ENCODE measurements at places on chromosomes 16 and 17.
A peak's percentile ranks its signal among the peaks of the same experiment; 100 is the strongest.

- DNase-seq, result peak; percentile 47
Measured at GRCh38 chr17:43673516-43674323, 12.0 kb upstream of the MEOX1 start.

DNA sequence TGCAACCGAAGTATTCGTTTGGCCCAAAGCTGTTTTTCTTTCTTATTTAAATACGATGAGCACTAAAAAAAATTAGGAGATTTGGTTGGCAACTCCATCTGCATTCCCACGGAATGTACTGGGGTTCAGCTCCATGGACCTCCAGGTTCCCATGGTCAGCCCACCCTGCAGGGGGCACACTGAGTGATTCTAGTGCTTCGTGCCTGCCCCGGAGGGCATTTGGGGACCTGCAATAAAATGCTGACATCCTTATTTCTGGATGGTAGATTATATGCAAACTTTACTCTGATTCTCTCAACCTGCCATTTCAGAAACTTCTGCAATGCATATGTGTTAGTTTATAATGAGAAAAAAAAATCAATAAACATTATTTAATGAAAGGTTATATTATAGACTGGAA lies 339.4 kb downstream of the XYLT1 start:
- DNase-seq, result no peak

- DNase-seq, result no peak
Measured at GRCh38 chr17:69111794-69112193, 29.9 kb downstream of the ABCA6 start.

DNA sequence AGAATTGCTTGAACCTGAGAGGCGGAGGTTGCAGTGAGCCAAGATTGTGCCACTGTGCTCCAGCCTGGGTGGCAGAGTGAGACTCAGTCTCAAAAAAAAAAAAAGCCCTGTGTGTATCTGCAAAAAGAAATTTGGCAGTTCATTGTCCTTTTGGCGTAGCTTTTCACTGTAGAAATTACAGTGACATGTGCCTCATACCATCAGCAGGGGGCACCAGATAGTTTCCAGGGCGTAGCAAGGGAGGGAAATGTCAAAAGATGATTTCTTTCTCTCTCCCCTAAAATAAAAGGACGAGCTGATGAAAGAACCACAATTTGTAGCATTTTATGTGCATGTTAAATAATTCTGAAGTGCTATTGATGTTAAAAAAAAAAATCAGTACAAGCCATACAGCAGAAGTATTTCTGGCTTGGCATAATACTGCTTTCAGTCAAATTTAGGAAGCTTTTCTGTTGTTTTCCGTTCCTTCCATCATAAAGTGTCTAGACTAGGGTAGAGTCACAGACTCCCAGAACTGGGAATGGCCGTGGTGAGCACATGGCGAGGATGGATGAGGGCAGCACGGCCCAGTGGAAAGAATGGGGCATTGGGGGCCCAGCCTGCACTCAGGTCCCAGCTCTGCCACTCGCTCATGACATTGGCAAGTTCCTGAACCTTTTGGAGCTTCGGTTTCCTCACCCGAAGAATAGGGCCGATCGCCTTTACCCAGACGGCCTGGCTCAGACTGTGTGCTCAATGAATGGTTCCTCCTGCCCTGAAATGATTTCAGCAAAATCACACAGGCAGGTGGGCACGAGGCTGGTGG lies 59.8 kb upstream of the RPH3AL start:
- DNase-seq, result peak; percentile 67

GRCh38 chr17:51908841-51909537 lies 249.5 kb downstream of the CA10 start:
- no peak for DNase-seq

DNA sequence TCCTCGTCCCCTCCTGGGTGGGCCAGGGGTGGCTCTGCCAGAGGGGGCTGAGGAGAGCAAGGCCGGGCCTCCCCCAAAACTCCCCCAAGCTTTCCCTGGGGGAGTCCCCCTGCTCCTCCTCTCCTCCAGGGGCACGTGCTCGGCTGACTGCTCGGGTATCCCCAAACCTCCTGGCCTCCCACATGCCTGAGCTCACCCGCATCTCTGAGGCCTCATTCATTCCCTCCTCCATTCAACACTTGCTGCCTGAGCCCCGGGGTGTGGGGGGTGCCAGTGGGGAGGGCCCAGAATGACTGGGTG lies 83.1 kb downstream of the RTN4RL1 start:
- DNase-seq, result no peak

- DNase-seq, result no peak
Measured at GRCh38 chr17:47840001-47840741, 902 bp downstream of the SCRN2 start.

DNA sequence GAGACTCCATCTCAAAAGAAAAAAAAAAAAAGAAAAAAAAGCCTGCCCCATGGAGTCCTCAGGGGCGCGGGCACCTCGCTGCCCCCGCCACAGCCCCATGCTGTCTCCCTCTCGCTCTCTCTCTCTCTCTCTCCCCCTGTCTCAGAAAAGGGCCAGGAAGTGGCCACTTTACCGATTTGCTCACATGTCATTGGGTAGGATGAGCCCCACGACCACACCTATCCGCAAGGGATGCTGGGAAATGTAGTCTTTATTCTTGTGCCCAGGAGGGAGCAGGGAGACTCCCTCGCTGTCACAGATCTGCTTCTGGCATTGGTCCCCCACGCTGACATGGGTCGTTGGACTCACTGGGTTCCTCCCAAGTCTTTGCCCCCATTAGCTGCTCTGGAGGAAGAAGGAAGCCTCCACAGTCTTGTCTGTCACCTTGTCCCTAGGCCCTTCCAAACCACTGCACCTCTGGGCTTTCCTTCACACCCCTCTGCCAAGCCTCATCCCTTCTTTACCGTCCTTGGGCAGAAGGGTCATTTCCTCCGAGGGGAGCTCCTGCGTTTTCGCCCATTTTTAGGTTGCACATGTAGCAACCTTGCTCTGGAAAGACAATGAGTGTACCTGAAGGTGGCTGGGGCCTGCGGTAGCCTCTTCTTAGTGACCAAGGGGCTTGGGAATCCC lies 6.9 kb upstream of the GJD3 start:
- DNase-seq, result no peak

- no peak for DNase-seq
Measured at GRCh38 chr16:3149193-3149530, 14.3 kb downstream of the ZNF213 start.

DNA sequence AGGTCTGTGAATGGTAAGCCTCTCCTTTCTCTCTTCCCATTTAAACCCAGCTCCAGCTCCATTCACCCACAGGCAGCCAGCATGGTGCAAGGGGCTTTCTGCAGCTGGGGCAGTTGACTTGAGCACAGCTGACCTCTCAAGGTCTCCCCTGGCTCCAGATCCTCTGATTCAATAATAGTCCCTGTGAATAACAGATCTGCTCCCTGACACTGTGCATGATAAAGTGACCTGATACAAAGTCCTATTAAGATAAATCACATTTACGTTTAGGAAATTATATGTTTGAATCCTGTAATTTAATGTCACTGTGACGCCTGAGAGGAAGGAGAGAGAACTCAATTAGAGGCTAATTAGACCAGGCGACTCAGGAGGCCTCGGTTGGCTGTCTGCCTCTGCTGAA lies 540.4 kb upstream of the CDH11 start:
- DNase-seq, result no peak

- DNase-seq, result no peak
Measured at GRCh38 chr16:89200850-89201411, 594 bp upstream of the SLC22A31 start.

GRCh38 chr17:42291129-42291528 lies 2.8 kb downstream of the STAT5A start:
- no peak for DNase-seq

- no peak for DNase-seq
Measured at GRCh38 chr17:40178660-40179059, 1.4 kb downstream of the RAPGEFL1 start.

DNA sequence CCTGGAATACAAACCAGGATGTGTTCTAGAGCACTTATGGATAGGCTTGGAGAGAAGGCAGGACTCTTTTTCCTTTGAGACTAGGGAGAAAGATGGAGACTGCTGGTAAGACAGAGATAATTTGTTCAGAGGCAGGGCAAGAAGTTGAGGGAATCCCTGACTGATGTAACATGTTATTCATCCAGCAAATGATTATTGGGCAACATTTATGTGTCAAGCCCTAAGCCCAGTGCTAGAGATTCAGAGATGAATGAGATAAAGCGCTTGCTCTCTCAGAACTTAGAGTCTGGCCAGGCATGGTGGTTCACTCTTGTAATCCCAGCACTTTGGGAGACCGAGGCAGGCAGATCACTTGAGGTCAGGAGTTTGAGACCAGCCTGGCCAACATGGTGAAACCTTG lies 47.8 kb upstream of the NUFIP2 start:
- DNase-seq, result no peak

GRCh38 chr17:34243364-34244320 lies 11.4 kb upstream of the CCL2 start:
- DNase-seq, result no peak

DNA sequence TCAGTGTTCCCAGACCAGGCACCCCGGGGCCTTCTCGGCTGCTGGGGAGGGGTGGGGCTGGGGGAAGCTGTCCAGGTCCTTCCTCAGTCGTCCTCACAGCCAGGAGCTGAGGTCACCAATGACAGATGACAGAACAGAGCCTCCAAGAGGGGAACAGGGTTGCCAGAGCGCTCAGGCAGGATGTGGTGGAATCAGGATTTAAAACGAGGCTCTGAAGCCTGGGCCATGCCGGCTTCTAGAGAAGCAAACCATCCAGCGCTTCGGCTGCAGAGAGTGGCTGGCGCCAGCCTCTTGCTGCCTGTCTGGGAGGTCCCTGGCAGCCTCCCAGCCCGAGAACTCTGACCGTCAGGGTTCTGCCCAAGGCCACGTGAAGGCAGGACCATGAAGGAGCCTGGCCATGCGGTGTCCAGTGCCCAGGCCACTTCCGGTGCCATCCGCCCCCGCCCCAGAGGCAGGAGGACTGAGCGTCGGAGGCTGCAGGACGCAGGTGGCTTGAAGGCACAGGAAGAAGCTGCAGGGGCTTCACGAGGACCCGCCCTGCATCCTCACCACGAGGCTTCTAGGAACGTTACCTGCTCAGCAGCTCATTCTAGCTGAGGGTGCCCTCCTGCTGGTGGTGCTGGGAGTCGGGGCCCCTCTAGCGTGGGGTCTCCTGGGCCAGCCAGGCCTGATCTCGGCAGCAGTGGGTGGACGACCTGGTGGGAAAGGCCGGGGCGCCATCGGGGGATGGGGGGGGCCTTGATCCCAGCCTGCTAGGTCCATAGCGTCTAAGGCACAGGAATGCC lies 78.5 kb downstream of the KLHDC4 start:
- DNase-seq, result no peak

DNA sequence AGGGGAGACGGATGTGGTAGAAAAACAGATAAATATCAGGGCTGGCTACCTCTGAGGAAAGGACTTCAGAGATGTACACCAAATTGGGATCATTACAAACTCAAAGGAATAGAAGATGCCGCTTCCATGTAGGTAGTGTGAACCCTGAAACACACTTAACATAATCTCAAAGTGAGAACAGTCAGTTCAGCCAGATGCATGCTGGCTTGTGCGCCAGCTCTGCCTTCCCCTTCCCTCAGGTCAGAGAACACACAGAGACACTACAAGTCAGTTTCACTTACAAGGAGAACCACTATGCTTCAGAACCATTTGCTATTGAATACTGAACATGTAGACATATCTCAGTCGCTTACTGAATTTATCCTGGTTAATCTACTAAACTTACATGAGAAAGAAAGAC lies 176.0 kb upstream of the AXIN2 start:
- DNase-seq, result no peak

DNA sequence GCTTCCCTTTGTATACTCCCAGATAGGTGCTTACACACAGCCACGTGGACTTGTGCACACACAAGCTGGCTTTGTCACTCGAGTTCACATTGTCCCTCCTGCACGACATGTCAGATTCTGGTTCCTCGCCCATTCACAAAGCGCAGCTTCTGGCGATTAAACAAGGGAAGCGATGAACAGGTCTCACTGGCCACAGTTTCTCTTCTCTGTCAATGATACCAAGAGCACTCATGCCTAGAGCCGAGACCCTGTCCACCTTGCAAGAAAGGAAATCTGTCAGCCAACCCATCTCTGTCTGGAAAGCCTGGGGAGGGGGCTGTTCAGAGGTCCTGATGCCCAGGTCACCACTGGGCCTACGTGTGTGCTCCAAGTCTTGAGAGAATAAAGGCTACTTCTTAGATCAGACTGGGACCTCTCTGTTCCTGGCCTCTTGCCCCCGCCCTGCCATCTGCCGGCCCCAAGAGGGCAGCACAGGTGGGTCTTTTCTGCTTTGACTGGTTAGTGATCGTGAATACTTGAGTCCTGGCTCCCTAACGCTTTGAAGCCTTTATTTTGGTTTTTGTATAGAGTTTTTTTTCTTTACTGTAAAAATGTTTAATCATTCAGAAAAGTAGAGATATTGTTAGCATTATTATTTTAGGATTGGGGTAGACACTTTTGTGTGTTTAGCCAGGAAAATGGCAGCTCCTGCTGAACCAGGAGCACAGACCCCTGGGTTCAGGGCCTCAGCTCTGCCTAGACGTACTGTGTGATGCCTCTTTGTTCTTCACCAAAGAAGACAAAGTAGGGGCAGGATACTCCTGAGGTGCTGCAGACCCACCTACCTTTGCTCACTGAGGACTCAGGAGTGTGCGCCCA lies 104.7 kb downstream of the MRM1 start:
- DNase-seq, result peak; percentile 49

DNA sequence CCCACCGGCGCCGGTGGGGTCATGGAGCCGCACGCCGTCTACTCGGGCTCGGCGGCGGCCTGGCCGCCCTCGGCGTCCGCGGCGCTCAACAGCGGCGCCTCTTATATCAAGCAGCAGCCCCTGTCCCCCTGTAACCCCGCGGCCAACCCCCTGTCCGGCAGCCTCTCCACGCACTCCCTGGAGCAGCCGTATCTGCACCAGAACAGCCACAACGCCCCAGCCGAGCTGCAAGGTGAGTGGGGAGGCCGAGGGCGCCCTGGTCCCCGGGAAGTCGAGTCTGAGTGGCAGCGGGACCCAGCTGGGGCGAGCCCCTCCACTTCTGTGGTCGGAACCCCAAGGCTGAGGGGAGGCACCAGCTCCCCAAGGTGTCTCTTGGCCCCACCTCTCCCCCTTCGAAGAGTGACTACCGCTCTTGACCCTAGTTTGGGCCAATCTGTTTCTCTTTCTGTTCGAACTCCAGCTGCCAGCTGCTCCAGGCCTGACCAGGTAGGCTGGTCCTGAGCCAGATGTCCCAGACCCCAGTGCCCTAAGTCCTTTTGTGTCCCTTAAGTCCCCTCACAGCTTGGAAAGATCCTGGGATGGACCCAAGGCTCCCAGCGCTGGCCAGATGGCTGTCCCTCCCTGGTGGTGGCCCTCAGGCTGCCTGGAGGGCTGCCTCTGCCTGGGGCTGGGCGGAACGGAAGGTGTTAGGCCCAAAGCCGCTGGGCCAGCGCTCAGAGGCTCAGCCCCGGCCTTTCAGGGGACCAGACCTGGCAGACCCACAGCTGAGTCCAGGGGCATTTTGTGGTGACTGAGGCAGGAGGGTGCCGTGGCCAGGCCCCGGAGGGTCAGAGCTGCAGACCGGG lies 1.2 kb downstream of the FOXF1 start:
- DNase-seq, result no peak

DNA sequence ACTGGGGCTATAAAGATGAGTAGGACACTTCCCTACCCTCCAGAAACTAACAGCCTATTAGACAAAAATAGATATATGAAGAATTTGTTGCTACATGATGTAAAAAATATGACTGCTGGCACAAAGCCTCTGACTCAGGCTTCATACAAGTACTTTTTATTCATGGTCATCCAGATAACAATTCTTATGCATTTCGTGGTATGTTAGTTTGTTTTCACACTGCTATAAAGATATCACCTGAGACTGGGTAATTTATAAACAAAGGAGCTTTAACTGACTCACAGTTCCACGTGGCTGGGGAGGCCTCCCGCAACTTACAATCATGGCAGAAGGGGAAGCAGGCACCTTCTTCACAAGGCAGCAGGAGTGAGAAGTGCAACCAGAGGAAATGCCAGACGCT lies 112.5 kb upstream of the HLF start:
- DNase-seq, result no peak

- no peak for DNase-seq
Measured at GRCh38 chr16:1982013-1982433, 754 bp upstream of the NOXO1 start.

Data from NCI-H748 treated with DMSO at 0.1 percent for 48 hours (cell line).